Gastrocnemius medialis (tissue), 4 donors: ENCODE measurements at places on chromosomes 6 and 20. TPM values are rescaled to one million over a fixed set of nuclear protein-coding genes. Genes with fewer than 3 reads are reported as not detected.

The EBF4 gene
- not detected for total RNA-seq

The TPX2 gene
- 1.3 TPM for total RNA-seq

The C6orf58 gene
- total RNA-seq: not detected

The C6orf163 gene
- total RNA-seq: 0.40 TPM

The WFDC5 gene
- total RNA-seq: not detected

The BPIFA1 gene
- not detected for total RNA-seq

The COL21A1 gene
- total RNA-seq: 0.61 TPM

The IL17A gene
- not detected for total RNA-seq

The GPX5 gene
- not detected for total RNA-seq

The BACH2 gene
- 4.0 TPM for total RNA-seq

The C20orf202 gene
- not detected for total RNA-seq

The PRICKLE4 gene
- 2.1 TPM for total RNA-seq

The TNF gene
- total RNA-seq: 0.23 TPM
